ENCODE measurements at places on chromosomes 13 and 19.
A peak's percentile ranks its signal among the peaks of the same experiment; 100 is the strongest.

DNA sequence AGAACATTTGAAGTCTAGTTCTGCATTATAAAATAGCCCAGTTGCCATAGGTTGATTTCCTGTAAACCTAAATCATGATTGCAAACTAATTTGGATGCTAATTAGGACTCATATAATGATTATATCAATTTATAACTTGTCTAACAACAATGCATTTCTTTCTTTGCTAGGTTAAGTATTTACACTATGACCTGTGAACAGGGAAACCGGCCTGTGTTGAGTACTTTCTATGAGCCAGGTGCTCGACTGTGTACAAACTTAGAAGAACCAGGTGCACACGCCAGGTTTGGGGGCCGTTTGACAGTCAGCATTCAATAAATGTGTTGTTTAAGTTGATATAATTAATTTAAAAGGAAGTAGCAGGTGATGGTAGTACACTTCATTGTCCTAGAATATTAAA lies 203.1 kb downstream of the TM9SF2 start:
- no peak for DNase-seq

DNA sequence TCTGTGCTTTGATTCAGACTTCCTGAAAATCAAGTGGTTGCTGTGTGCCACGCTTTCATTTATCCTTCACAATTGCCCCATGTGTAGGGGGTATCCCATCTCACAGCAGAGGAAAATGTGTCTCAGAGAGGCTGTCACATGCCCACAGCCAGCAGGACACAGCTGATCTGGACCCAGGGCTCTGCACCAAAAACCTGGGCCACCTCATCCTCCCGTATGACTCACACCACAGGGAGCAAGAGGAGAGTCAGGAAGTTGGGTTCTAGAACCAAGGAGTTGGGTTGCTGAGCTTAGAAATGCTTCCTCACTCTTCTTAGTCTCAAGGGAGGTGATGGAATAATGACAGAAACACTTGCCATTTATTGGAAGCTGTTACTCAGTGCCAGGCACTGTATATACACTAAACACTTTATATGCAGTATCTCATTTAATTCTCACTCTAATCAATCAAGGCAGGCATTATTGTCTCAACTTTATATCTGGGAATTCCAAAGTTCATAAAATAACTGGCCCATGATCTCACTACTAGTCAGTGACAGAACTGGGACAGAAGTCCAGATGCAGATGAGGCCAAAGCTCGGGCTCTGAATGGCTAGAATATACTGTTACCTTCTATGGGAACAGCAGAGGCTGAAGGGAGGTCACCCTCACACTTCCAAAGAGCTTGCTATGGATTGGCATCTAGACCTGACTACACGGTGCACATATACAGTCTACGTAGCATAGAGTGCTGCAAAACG lies 47.7 kb upstream of the ATP12A start:
- DNase-seq: no peak

DNA sequence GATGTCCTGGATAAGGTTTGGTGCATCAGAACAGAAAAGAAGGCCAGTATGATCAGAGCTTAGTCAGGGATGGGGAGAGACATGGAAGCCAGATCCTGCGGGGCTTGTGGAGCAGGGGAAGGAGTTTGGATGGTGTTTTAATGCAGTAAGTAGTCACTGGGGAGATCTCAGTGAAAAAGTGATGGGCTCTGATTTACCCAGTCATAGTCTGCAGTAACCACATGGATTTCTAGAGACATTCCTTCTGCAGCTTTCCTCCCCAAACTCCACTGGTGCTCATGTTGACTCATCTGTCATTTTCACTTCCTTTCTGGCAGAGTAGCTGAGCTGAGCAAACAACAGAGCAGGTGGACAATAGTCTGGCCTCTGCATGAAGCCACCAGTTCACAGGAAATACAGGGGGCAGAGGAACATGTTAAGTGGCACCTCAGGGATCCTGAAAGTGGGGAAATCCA lies 144.1 kb downstream of the DPF1 start:
- no peak for DNase-seq

- no peak for DNase-seq
These were observed 2.5 kb upstream of the CILP2 start for GRCh38 chr19:19535311-19536191.

DNA sequence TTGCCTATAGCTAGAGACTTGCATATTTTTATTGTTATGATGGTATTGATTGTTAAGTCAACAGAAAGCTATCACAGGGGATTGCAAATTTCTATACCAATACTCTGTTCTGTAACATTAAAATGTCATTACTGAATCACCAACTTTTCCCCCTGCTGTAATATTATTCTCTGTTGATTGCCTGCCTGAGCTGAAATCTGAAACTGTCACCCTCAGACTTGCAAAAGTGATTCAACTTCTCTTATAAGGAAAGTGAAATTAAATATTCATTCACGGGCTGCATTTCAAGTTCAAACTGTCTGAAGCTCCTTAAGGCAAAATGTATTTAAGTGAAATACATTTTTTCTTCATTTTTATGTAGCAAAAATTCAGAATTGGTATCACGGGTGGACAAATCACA lies 723.2 kb downstream of the PCDH9 start:
- peak; percentile 2 for DNase-seq

GRCh38 chr19:18309525-18310064 lies 13.3 kb downstream of the LSM4 start:
- no peak for DNase-seq

GRCh38 chr13:103097366-103097928 lies 31.2 kb upstream of the SLC10A2 start:
- DNase-seq: no peak

- DNase-seq: no peak
These were observed 27.4 kb downstream of the LAMP1 start for GRCh38 chr13:113324398-113324797.

GRCh38 chr13:70994191-70994590 lies 872.8 kb downstream of the DACH1 start:
- DNase-seq: no peak

Data from NCI-H2107 (cell line).